Fibroblast of the conjunctiva (primary cell): ENCODE measurements at places on chromosomes 5 and 9.

DNA sequence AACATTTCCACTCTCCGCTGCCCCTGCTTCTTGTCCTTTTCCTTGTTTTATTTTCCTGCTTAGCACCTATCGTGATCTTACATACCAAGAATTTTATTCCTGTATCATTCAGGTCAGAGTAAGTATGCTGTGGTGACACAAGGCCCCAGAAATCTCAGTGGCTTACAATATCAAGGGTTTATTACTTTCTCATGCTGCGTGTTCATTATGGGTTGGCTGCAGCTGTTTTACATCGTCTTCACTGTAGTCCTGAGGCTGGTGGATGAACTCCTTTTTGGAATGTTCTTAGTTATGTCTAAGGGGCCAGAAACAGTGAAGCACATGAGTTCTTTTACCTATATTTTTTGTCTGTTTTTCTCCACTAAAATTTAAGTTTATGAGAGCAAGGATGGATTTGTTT lies 51.2 kb downstream of the FCHO2 start:
- no peak for DNase-seq

DNA sequence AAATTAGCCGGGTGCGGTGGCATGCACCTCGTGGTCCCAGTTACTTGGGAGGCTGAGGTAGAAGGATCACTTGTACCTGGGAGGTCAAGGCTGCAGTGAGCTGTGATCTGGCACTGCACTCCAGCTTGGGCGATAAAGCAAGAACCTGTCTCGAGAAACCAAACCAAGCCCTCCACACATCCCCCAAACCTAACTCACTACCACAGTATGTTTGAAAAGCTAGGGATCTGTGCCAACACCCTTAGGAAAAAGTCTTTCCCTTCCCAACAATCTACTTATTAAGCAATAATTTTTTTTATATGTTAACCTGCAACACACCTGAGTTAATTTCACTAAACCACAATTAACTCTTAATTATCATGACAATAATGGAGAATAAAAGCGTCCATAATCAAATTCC lies 2.2 kb downstream of the UBTD2 start:
- DNase-seq: no peak

GRCh38 chr5:60436518-60436917 lies 263.4 kb downstream of the DEPDC1B start:
- DNase-seq: no peak

DNA sequence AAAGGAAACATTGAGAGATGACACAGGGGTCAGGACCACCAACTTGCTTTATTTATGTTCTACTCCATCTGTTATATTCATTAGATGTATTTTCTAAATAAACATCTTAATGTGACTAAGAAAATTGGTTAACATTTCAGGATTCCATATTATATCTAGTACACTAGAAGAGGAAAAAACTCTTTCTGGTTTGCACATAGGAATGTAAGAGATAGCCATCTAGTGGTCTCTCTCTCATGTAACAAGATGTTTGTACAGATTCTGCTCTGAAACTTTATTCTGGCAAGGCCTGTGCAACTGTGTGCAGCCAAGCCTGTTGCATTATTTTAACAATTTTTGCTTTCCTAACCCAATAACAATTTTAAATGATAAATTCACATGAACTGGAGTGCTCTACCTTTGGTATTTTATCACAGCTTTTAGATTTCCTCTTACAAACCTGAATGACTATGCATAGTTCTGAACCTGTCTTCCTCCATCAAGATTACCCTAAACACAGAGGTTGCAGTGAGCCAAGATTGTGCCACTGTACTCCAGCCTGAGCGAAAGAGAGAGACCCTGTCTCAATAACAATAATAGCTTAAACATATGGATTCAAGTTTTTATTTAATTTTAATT lies 148.2 kb downstream of the GIN1 start:
- DNase-seq: peak; percentile 43

DNA sequence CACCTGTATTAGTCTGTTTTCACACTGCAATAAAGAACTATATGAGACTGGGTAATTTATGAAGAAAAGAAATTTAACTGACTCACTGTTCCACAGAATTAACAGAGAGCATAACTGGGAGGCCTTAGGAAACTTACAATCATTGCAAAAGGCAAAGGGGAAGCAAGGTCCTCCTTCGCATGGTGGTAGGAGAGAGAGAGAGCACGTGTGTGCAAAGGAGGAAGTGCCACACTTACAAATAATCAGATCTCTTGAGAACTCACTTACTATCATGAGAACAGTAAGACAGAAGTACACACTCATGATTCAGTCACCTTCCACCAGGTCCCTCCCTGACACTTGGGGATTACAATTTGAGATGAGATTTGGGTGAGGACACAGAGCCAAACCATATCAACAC lies 258.7 kb downstream of the TRIM32 start:
- no peak for DNase-seq
